ENCODE measurements at places on chromosomes 6 and 20.

GRCh38 chr6:108559097-108559883, 1.4 kb upstream of the FOXO3 start:
- peak; percentile 53 for DNase-seq

GRCh38 chr6:100484474-100484873, 19.8 kb upstream of the SIM1 start:
- DNase-seq = no peak

DNA sequence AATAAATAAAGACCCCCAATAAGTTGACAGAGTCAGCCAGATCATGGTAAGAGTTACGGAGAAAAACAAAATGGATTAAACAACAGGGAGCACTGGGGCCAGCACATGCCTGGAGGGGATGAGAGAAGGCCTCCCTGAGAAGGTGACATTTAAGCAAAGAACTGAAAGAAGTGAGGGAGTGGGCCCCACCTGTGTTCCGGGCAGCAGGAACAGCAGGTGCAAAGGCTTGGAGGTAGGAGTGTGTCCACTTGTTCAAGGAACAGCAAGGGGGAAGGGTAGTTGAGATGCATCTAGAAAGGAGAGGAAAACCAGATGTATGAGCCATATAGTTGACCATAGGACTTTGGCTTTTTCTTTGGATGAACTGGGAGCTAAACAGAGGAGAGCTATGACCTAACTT, 7.6 kb upstream of the PREX1 start:
- no peak for DNase-seq

- no peak for DNase-seq
These were observed 90.0 kb upstream of the SAMD5 start for GRCh38 chr6:147418523-147418922.

GRCh38 chr6:135212935-135213334, 31.8 kb downstream of the MYB start:
- peak; percentile 29 for DNase-seq

GRCh38 chr6:29887819-29888776, 54.2 kb upstream of the HLA-A start:
- DNase-seq = no peak

DNA sequence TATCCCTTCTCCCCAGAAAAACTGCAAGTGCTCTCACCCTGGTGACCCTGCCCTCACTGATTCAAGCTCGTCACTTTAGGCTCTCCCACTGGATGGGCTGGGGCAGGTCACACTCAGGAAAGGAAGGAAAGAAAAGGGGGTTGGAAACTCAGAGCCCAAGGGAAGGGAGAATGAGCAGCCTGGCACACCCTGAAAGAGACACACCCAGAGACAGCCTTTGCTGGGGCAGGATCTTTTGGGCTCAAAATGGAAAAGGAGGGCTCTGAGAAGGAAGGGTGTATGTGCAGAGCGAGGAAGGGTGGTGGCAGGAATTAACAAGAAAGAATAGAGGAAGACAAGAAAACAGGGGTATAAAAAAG, 2.5 kb downstream of the PPP1R18 start:
- DNase-seq = no peak

DNA sequence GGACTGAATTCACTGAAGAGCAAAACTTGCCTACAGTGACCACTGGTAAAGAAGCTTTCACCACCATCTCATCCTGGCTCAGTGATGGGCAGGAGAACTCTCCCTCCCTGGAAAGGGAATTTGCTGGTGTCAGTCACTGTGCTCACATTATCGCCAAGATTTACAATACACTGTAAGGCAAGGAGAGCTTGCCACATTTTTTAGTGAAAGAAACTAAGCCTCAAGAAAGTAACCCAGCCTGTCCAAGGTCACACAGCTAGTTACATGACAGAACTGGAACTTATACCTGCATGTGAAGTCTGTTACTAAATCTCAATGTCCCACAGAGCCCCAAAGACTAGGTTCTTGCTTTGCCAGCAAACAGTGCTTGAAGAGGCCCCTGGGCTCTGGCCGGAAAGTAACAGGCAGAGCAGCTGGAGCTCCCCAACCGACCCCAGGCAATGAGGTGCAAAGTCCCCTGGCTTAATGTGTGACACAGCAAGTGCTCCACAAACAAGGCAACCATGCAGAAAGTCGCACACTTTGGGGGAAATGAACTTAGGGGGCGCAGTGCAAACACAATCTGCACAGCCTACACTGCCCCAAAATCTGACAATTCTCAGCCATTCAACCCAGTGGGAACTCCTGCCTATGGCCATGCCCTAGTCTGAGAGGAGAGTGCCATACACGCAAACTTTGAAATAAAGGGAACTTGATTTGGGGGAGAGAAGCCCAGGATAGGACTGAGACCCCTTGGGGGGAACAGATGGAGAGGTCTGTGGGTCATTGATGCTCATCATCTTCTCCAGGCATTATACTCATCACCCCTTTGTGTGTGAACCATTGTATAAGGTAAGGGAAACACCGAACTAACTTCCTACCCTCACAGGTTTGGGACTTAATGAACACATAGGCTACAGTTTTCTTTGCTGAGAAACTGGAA, 1.9 kb downstream of the BCL2L1 start:
- no peak for DNase-seq

GRCh38 chr6:118502169-118502568, 45.9 kb upstream of the PLN start:
- DNase-seq = no peak

DNA sequence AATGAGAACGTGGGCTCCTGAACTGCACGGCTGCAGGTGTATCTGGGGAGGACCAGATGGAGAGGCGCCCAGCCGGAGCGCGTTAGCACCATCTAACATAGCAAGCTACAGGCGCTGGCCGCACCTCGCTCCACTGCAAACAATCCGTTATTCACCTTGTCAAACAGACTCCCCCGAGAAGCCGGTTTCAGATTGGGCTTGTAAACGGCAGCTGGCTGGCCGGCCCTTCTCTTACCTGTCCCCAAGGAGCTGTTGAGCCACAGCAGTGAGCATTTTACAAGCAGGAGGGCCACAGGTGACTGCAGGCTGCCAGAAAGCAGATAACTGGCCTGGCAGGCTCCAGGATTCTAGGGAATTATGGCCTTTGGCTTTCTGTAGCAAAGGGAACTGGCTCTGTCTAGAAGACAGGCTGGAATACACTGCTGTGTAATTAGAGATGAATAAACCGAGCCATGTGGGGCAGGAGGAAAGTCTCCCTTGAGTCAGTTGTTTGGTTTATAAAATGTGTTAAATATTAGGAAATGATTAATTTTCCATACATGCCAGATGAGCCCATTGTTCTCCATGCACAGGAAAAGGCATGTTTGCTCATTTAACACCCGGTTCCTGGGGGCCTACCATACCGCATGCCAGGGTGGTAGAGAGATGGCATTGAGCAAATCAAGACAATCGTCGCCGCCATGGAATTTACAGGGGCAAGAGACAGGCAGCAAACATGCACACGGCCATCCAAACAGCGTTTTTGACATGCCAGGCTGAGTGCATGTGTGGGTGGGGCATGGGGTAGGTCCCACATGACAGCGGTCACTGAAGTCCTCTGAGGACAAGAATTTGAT, 159.3 kb downstream of the NFATC2 start:
- no peak for DNase-seq

DNA sequence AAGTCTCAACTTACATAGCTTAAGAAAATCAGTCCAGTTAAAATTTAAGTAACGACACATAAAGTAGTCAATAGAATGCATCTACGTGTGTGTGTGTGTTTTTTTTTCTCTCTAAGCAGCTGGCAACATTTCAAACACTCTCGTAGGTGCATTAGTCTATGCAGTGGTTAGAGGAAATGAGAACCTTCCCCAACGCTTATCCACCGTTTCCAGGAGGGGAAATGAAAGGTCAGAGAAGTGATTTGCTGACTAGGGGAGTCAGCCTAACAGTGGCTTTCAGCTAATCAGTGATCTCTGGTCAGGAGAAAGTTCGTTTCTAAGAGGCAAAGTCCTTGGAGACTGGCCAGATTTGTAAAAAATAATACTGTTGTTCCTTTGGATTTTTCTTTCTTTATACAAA, 806.6 kb downstream of the C6orf118 start:
- no peak for DNase-seq

DNA sequence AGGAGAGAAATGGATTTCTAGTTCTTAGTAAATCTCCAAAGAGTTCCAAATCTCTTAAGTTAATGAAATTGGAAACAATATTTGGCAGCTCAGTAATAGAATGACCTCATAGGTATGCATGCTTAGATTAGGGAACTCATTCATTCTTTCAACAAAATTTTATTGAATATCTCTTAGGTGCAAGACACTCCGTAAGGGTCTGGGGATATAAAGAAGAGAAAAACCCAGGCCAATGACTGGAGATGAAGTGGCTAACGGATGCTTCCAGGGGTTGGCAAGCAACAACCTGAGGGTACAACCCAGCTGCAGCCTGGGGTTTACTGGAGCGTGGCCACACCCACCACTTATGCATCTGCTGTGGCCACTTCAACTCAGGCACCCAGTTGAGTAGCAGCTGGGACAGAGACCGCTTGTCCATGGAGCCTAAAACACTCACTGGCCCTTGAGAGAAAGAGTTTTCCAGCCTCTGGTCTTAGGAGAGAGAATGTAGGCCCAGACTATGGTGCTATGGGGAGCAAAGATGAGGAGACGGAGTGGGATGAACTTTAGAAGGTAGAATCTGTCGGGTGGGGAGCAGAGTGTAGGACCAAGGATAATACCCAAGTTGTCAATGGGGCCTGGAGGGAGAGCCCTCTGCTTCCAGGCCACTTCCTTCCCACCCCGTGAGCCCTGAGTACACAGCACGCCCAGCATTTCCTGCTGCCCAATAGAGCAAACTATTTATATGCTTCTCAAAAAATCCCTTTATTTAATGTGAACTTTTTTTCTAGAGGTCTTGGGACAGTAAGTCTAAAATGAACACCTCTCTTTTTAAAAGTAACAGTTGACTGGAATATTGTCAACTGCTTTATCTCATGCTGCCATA, 46.8 kb upstream of the PXDC1 start:
- peak; percentile 84 for DNase-seq

DNA sequence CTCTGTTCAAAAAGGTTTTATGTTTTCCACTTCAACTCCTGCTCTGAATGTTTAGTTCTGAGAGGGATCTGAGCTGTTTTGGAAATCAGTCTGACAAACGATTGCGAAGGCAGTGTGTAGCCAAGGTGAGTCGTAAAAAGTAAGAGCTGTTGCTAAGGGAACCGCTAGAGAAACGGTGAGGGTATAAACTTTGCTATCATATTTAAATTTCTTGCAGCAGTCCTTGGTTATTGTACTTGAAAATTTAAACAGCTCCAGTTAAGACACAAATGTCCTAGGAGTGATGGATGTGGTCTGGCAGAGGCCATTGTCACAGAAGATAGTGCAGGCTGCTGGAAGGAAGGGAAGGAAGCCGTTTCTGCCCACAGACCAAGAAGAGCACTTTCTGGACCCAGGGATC, 64.9 kb upstream of the CITED2 start:
- no peak for DNase-seq

GRCh38 chr20:54257071-54257816, 49.4 kb downstream of the PFDN4 start:
- DNase-seq = peak; percentile 72

DNA sequence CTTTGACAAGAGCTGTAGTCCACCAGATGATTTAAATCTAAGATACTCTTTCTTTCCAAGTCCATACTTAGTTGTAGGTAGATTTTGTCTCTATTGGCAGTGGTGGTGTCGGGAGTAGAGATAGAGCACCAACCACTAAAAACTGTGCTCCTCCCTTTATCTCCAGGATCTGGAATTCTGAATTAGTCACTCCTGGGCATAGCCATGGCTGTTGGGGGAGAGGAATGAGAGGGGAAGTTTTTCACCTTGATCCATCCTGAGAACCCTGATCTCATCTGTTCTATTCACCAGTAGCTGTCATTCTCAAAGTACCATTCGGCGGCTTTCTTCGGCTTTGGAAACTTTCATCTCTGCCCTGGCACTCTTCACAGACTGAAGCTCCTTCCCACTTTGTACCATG, 35.6 kb upstream of the NKX2-4 start:
- peak; percentile 67 for DNase-seq

DNA sequence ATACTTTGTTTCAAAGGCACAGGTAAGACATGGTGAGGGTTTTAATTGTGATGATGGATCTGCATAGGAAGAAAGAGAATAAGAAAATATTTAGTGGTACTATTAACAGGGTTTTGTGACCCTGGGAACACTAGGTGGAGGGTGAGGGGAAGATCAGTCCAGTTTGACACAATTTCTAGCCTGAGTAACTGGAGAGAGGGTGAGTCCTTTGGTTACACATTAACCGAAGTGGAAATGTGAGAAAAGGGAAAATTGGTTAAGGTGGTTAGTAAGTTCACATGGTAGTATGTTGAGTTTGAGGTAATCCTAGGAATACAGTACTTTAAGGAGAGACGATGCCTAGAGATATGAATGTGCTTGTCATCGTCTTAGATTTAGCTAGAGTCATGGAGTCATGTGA, 54.8 kb upstream of the POU3F2 start:
- no peak for DNase-seq

DNA sequence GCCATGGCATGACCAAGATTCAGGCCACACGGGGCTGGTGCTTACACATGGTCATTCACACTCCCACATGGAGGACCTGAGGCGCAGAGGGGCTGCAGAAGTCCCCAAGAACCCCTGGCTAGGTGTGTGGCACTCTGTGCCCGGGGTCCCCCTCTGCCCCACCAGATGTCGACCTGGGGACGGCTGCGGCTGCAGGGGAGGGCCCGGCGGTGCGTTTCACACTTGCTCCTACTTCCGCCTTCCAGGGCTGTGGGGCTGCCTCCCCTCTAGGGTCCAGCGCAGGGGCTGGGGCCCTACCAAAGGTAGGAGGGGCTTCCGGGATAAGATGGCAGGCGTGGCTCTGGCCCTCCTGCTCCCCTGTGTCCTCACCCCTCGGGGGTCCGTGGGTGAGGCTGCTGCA, 81.1 kb upstream of the SLCO4A1 start:
- DNase-seq = no peak

- no peak for DNase-seq
These were observed 252.7 kb downstream of the DHX35 start for GRCh38 chr20:39214828-39215227.

All from A172 (cell line).